ENCODE measurements at places on chromosomes 5 and 9.

- no peak for DNase-seq
Observed at GRCh38 chr9:20144197-20144596, 355.4 kb upstream of the SLC24A2 start.

DNA sequence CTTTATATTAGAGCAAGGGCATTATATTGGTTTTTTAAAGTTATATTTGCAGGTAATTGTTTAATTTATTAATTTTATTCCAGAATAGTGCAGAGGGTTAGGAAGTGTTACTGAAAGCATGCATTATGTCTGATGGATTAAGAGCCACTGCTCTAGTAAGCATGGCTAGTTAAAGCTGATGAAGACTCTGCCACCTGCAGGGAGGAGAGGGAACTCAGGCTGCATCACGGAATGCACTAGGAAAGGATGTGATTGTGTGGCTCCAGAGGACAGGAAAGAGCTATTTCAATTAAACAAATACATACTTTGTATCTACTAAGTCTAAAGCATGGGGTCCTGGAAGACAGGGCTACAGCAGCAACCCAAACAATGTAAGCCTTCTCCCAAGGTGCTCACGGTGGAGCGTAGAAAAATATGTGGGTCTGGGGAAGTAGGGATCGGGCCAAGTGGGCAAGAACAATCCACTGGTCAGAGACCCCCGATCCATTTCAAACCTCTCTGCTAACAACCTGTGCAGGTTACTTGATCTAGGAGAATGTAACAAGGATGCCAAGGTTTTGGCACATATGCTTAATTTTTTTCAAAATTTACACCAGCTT is 15.3 kb upstream of the GRXCR2 start:
- DNase-seq = no peak

DNA sequence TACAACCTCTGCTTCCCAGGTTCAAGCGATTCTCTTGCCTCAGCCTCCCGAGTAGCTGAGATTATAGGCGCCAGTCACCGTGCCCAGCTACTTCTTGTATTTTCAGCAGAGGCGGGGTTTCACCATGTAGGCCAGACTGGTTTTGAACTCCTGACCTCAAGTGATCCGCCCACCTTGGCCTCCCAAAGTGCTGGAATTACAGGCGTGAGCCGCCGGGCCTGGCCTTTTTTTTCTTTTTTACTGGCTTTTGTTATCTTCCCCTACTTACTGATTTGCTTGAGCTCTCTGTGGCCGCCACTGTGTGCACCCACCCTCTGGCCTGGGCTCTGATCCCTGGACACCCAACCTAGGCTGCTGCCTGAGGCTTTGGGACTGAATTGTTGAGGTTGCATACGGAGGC is 60.3 kb downstream of the ANKRD33B start:
- no peak for DNase-seq

DNA sequence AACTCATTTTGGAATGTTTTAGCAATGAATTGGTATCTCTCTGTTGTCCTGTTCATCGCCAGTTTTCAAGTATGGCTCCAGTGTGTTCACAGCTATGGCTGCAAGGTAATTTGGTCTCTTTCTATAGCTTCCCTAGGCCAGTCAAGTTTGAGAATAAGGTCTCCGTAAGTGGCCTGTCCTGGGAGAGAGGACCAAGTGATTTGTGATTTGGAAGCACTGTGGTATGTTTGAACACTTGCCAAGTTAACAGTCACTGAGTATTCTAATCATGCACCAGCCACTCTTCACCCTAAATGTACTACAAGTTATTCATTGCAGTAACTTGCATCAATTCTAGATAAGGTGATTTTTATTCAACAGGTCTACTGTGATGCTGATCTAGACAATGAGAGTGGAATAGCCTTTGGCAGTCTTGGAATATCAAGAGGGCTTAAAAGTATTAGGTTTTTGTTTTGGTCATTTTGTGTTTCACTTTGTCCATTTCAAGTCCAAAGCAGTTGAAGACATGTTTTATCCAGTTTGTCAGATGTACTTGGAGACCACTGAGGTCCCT is 41.1 kb downstream of the G3BP1 start:
- DNase-seq = no peak

GRCh38 chr5:172414531-172415361 is 39.6 kb downstream of the SH3PXD2B start:
- peak; percentile 77 for DNase-seq

DNA sequence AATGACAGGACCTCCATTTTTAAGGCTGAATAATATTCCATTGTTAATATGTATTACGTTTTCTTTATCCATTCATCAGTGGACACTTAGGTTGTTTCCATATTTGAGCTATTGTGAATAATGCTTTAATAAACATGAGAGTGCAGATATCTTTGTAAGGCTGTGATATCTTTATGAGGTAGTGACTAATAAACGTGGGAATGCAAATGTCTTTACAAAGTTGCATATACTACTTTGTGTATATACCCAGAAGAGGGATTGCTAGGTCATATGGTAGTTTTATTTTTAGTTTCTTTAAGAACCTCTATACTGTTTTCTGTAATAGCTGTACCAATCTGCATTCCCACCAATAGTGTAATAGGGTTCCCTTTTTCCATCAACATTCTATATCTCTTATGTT is 148.7 kb downstream of the FOCAD start:
- no peak for DNase-seq

DNA sequence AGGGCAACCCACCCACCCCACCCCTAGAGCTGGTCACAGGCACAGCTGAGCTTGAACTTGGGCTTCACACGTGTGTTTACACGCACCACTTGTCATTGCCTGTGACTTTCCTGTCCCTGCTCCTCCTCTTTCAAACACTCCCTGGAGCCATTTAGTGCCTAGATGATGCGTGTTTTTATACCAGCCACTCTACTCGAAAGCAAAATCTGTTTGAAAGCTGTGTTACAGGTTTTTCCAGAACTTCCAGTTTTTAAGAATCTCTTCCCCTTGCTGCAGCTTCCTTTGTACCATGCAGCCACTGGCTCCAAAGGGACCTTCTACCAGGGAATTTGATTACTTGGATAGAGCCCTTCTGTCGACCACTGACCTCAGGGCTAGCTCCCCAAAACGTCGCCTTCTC is 78.8 kb upstream of the SPRY4 start:
- no peak for DNase-seq

GRCh38 chr5:143659599-143660238 is 152.2 kb upstream of the HMHB1 start:
- DNase-seq = no peak

- no peak for DNase-seq
Observed at GRCh38 chr9:130639866-130640555, 24.4 kb upstream of the PRDM12 start.

DNA sequence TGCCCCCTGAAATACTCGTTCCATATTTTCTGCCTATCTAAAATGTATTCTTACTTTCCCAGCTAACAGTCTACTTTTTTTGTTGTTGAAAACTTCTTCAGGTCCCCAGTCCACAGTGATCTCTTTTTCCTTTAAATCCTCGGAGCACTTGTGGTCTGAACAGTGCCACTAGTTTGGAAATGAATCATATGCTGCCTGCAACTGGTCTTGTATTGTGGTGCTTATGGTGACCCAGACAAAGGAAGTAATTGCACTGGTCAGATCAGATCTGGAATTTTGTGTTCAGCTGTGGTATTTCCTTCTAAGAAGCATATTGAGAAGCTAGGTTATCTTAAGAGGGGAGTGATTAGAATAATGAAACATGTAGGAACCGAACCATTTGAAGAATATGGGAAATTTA is 2.9 kb downstream of the UNC13B start:
- DNase-seq = no peak

- DNase-seq = no peak
Observed at GRCh38 chr5:37847978-37848425, 8.2 kb upstream of the GDNF start.

- DNase-seq = no peak
Observed at GRCh38 chr5:159181152-159181551, 28.2 kb downstream of the RNF145 start.

GRCh38 chr5:133341915-133342710 is 270.2 kb downstream of the FSTL4 start:
- no peak for DNase-seq

DNA sequence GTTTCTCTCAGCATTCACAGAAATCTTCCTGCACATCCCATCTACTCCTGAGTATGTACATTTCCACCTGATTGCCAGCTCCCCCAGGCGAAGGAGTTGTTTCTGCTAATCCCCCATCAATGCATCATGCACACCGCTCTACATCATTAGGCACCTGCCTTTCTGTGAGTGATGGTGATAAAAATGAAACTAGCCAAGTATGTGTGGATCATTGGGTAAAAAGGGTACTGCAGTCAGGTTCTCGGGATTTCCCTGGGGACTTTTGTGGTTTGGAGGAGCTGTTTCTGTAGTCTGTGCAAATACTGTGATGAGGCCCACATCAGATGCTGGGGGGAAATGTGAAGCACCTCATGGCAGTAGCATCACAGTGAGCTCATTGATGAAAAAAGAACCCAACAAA is 30.4 kb downstream of the CAMK4 start:
- DNase-seq = no peak

DNA sequence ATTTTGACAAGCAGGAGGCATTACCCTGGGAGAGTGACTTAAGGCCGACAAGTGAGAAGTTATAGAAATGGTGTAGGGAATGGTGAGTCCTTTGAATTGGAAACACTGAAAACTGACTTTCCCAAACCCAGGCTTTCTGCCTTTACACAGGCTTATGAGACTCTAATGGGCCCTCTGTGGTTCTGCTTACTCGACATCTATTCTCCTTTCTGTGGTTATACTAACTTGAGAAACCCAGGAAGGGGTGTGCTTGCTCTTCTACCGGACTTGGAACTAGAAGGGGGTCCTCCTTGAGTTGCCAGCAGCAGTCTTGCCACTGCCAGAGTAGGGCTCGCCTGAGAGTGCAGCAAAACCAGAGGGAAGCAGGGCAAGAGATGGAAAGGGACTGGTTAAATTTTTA is 63.3 kb downstream of the FYB1 start:
- DNase-seq = no peak

DNA sequence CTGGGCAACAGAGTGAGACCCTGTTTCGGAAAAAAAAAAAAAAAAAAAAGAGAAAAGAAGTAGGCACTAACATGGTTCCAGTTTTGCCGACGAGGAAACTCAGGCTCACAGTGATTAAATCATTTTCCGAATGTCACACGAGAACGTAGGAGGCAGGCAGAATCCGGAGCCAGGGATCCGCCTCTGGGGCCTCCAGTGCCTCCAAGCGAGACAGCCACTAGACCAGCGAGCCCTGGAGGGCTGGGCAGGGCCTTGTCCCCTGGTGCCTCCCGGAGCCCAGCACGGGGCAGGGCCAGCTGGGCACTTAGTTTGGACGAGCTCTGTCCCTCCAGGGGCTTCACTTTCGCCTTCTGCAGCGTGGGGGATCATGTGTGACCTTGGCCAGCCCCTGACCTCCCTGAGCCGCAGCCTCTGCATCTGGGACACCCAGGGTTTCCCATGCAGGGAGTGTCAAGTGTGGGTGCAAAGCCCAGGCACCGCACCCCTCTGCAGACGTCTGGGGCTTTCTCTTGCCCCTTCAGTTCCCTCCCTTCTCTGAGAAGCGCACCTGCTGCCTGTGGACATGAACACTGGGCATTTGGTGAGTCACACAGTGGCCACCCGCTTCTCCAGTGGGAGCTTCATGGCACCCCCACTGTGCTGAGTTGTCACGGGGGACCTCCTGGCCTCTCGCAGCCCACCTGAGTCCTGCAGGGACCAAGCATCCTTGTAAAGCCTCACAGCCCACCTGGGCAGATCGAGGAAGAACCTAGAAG is 80.3 kb downstream of the RXRA start:
- no peak for DNase-seq

- no peak for DNase-seq
Observed at GRCh38 chr5:14745753-14746152, 81.2 kb downstream of the OTULIN start.

- no peak for DNase-seq
Observed at GRCh38 chr9:112581469-112582176, 95.0 kb downstream of the KIAA1958 start.

DNA sequence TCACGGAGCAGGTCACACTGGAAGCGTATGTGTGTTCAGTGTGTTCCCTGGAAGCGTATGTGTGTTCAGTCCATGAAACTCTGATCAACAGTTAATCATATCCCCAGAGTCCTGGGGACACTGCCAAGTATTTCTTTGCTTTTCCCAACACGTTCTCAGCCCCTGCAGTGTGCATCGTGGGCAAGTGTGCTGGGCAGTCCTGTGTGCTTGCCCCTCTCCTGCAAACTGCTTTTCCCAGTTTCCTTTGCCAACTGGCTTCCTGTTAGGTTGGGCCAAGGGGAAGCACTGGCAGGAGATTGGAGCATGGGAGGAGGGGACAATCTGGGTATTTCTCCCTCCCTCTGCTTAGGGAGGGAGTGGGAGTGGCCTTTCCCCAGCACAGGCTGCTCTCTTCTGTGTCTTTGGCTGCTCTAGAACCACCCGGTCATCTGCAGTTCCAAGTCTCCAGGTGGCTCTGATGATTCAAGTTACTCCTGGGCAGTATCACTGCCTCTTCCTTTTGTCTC is 36.8 kb upstream of the NEK6 start:
- peak; percentile 56 for DNase-seq

GRCh38 chr9:99451112-99451606 is 229.1 kb downstream of the SEC61B start:
- DNase-seq = no peak

- DNase-seq = no peak
Observed at GRCh38 chr9:68746525-68746924, 41.5 kb downstream of the PIP5K1B start.

GRCh38 chr5:151072630-151073025 is 8.2 kb downstream of the TNIP1 start:
- no peak for DNase-seq

DNA sequence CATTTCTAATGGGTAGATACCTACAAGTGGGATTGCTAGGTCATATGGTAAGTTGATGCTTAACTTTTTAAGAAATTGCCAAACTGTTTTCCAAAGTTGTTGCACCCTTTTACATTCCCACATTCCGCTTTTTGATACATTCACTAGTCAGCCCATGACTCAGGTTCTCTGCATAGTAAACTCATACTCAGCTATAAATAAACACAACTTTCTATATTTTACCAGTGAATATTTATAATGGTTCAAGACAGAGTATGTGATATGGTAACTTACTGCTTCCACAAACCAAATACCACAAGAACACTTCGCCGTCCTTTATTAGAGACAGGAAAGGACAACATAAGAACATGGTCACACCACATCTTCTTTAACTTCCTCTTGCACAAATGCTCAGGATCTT is 54.0 kb downstream of the PLPP1 start:
- no peak for DNase-seq

GRCh38 chr9:131885144-131885609 is 145.3 kb upstream of the RAPGEF1 start:
- DNase-seq = no peak

- peak; percentile 8 for DNase-seq
Observed at GRCh38 chr5:13640270-13640669, 304.2 kb downstream of the DNAH5 start.

GRCh38 chr5:16456103-16456832 is 9.3 kb downstream of the ZNF622 start:
- DNase-seq = peak; percentile 12

- DNase-seq = peak; percentile 41
Observed at GRCh38 chr5:142221091-142221860, 103.5 kb downstream of the SPRY4 start.

DNA sequence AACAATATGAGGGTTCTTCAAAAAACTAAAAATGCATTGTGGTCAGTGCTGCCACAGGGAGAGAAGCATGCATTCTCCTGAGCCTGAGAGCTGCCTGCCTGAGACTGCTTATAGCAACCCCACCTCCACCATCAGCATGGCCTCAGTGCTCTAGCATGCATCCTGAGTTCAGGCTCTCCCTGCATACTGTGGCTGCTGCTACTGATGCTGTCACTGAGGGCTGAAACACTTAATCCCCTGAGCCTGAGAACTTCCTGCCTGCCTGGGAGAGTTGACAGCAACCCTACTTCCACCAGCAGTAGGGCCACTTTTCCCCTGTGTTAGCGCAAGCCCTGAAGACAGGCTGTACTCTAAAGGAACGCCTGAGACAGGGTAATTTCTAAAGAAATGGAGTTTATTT is 206.0 kb downstream of the FBXO4 start:
- DNase-seq = no peak

Measured in HuH-7.5 (cell line).